ENCODE measurements at places on chromosomes 3 and 15.

DNA sequence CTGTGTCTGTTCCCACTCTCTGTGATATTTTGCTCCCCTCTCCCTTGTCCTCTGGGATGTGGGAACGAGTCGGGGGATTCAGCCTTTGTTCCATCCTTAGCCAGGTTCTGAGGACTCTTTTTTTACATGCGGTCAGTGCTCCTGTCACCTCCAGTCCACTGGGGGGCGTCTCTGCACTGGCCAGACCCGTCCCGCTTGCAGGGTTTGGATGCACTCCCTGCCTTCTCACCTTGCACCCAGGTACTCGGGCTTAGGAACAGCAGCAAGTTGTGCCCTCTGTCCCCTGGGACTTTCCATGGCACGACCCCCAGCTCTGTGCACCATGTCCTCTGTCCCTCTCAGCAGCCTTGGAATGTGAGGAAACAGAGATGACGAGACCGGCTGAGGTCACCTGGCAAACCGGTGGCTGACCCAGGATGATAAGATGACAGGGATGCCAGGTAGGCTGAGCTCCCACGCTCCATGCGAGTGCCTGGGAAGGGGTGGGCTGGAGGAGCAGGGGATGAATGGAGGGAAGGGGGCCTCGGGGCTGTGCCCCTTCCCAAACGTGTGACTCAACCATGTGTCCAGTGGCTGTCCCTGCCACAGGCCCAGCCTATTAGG, 27.3 kb upstream of the FGD5 start:
- DNase-seq, result peak; percentile 73

DNA sequence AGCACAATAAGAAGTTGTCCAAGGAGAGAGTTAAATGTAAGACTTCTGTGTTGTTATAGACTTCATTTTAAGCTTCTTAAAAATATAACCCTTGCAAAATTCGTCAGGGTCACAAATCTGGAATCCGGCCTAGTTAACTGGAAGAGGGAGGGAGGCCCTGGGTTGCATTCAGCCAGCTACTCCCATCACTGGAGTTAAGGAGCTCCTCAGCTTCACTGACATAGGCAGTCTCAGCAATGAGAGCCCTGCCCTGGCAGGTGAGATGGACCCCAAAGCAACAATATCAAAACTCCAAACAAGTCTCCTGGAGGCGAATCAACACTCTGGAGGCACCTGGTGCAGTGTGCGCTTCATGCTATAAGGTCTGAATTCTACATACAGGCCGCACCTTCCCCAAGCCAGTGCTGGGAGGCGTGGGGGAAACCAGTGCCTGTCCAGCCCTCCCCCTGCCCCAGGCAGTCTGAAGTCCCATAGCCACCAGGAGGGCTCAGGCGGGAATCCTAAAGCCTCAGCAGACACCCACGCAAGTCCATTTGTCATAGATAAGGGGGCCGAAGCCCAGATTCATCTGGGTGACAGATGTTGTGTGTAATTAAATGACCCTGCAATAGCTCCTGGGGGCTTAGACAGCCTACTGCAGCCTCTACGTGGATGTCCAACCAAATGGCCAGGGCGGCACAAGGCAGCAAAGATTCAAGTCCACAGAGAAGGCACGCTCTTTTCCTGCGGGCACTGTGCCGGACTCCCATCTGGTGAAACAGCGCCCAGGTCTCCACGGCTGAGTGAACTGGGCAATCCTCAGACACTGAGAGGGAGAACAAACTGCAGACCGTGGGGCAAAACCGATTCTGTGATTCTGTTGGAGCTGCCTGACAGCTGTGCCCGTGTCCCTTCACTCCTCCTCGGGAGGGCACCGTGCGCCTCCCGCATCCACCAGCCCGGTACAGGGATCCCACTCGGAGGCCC, 64.9 kb downstream of the ATP10A start:
- DNase-seq, result no peak

- no peak for DNase-seq
These were observed 6.1 kb upstream of the AP2M1 start for GRCh38 chr3:184168363-184169120.

DNA sequence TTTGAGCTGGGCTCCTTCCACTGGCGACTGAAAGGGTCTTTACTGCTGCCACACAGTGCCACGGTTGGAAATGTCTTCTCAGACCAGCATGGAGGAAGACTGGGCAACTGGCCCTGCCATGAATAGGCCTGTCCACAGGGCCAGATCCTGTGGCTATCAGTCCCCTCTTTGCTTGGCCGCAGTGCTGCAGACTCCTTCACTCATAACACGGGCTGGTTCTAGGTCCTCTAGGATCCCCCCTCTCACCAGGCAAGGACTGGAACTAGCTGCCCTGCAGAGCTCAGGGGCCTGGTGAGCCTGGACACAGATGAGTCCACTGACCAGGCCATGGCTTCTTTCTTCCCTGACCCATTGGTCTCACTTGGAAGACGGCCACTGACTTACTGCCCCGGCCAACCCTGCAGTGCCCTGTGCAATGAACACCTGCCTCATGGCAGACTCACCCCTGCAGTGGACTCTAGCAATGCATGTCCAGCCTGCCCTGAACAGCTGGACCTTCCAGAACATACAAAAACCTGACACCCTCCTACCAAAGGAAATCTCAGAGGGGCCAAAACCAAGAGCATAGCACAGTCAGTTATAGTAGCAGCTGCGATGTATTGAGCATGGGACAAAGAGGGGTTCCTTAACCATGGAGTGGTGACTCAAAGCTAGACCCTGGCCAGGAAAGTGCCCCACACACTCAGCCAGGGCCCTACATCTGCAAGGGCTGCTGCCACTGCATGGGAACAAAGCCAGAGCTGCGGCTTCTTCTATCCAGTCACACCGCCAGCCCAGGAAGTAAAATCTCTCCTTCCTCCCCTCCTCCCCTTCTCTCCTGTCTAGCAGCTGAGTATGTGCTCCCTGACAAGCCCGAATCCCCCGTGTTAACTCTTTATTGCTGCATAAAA, 72.1 kb upstream of the ITGA11 start:
- no peak for DNase-seq

- DNase-seq, result no peak
These were observed 231.9 kb upstream of the UBE2E1 start for GRCh38 chr3:23573827-23574226.

DNA sequence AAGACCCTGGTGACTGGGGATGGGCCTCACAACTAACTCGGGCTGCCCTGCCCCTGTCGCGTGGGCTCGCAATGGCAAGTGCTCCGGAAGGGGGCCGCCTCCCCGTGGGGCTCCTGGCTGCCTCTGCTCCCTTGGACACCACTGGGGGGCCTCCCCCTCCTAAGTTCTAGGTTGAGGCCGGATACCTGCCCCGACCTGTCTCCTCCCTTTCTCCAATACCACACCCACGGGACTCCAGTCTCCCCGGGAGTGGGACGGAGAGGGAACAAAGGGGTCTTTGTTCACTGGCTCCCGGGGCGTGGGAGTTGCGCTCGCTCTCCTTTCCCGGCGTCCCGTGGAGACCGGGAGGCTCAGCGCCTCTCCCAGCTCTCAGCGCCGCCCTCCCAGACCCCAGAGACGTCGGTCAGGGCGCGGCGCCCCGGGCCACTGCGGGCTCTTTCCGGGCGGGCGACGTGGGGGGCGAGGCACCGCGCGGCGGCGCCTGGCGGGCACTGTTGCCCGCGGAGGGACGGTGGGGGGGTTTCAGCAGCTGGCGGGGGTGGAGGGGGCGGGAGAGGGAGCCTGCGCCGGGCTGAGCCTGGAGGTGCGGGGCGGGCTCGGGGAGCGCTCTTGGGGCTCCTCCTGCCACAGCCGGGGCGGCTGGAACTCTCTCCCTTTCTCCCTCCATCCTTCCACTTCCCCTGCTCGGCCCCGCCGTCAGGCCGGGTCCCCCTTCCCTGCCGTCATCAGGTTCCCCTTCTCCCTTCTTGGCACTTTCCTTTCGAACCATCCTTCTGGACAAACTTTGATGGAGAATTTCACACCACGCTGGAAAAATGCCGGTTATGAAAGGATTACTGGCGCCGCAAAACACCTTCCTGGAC, at the start of gene KCNH8:
KCNH8 (plus strand) TSS at position 606 of the 863 bp plus-strand sequence; CDS start at position 816, 210 bp downstream.
- DNase-seq, result peak; percentile 17

DNA sequence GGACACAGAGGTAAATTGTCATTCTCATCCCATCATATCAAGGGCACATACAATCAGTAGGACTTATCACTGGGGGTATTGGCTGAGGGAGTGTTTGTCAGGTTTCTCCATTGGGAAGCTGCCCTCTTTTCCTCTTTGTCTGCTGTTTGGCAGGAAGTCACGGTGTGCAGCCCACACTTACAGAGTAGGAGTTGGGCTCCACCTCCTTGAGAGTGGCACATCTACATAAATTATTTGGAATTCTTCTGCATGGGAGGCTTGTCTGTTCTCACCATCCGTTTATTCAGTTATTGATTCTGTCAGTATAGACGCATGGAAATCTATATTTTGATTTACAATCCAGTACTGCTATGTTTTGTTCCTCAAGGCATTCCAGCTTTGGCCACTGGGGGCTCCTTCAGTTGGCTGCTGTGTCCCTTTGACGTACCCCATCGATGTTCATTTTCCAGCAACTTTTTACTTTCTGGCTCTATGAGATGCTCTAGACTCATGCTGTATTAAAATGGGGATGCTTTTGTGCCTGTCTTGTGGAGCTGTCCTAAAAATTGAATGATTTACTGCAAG, 200.3 kb downstream of the SLCO3A1 start:
- DNase-seq, result no peak

GRCh38 chr15:57736591-57736990, 30.1 kb downstream of the POLR2M start:
- no peak for DNase-seq

All from 8988T (cell line).